ENCODE measurements at places on chromosomes 3 and 15.

DNA sequence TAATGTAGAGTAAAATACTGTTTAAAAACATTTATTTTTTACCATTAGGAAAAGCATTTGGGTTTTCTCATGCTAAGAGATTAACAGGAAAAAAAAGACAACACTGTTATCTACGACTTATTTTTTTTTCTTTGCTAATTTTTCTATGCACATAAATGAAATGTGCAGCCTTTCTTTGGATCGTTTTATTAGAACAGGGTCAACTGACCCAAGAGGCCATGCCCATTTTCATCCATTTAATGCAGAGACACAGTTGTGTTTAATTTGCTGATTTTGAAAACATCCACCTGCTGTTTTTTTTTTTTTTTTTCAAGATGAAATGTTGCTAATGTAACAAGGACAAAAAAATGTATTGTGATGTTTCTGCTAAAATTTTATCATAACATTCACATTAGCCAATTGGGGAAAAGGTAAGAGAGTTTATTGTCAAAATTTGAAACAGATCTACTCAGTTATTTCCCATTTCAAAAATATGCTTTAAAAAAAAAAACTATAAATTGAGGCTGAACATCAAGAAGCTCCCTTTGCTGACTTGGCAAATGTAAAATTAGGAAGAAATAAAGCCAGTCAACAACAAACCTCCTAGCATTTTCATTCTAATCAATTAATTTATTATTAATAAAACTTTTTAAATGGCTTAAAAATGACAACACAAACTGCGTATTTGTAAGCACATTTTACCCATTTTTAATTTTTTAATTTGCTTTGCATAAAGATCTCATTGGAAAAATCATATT is 485.2 kb downstream of the ROBO2 start:
- DNase-seq = no peak

GRCh38 chr15:64837502-64837901 is 4.2 kb upstream of the PLEKHO2 start:
- no peak for DNase-seq

- no peak for DNase-seq
Observed at GRCh38 chr15:31358163-31358562, 31.5 kb downstream of the KLF13 start.

DNA sequence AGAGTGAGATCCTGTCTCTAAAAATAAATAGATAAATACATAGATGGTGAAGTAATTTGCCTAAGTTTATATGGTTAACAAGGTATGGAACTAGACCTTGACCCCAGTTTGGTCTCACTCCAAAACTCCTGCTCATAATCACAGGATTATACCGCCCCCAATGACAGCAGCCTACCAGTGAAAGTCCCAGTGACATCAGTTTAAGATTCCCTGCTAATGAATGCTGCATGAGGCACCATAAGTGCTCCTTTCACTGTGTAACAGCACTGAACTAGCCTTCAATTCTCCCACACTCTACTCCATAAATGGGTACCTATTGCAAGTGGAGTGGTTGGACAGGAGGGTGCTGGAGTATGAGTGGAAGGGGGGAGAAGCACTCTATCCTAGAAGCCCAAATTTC is 23.7 kb upstream of the THSD4 start:
- DNase-seq = no peak

DNA sequence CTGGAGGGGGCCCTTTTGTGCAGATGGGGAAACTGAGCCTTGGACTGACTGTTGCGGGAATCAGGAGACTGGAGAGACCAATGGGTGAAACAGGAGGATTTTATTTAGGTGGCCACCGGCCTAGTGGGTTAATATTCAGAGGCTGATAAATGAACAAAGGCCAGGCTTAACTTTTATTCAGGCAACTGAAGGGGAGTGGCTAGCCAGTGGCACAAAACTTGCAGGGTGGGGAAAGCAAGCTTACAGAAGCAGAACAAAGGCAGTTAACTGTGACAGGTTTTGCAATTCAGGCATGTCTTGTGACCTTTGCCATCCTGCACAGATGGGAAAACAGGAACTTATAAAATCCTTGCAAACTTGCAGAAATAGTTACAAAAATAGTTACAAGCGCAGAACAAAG is 24.9 kb upstream of the ACAD9 start:
- no peak for DNase-seq

All from stimulated activated CD4-positive, alpha-beta T cell treated with anti-CD3 and anti-CD28 coated beads, Interleukin-15, amount 100 ng/mL, for 48 hours (primary cell).